ENCODE measurements at places on chromosomes 12 and 14.

DNA sequence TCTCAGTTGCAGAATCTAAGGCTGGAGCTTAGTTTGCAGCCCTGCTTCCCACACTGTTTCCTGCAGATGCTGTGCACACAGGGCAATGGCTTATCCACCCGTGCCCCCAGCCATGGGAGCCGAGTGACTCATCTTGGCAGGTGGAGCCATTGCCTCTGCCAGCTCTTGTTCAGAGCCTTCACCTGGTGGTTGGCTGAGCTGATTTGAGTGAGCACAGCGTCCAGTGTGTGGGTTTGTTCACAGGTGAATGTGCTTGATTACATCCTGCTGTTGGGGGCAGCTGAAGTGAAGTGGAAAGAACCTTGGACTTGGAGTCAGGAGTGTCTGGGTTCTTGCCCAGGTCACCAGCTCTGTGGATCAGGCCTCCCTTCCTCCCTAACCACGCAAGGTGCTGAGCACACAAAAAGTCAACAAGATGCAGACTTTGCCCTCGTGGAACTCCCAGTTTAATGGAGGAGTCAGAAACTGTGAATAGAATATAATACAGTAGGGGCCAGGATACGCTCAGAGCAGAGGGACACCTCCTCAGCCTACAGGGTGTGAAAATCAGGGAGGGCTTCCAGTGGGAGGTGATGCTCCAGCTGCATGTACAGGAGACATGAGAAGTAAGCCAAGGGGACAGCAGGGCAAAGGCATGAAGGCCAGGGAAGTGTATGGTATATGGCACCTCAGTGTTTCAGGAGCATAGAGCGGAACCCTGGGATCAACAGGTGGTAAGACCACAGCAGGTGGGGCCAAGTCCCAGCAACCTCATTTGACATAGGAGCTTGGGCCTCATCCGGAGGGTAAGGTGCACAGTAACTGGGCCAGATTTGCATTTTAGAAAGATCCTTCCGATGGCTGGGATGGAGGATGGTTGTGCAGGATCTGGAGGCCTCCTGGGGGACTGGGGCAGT, 22.8 kb downstream of the JDP2 start:
- no peak overlapping the region for H3K27ac ChIP-seq
- H3K36me3 ChIP-seq = no peaks in the 10 kb centered on the region
- peaks cover 3% of the 10 kb centered on the region for H3K27me3 ChIP-seq
- H3K4me1 ChIP-seq = peaks cover 12% of the 10 kb centered on the region
- no peak for DNase-seq

GRCh38 chr14:32142341-32142740, 59.5 kb upstream of the RNU6-7 start:
- no peaks in the 10 kb centered on the region for H3K4me1 ChIP-seq
- DNase-seq = no peak
- H3K4me3 ChIP-seq = no peak overlapping the region

DNA sequence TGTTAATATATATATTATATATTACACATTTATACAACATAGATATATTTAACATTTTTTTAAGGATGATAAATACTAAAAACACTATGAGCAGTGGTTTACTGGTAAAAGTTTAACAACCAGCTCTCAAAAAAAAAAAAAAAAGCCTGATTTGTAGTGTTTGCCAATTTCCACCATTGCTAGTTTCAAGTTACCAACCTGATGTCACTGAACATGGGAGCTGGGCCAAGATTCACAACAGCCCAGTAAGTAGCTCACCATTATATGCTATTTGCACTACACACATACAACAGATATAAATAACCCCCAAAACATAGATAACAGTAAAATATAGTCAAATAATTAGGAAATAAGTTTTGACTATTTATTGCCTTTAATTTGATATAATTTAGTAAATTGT, 28.9 kb upstream of the TMX1 start:
- no peaks in the 10 kb centered on the region for H3K4me1 ChIP-seq
- H3K27me3 ChIP-seq = peaks cover 20% of the 10 kb centered on the region
- DNase-seq = no peak

- no peak overlapping the region for H3K27ac ChIP-seq
- H3K27me3 ChIP-seq = peaks cover 13% of the 10 kb centered on the region
- no peak for DNase-seq
Measured at GRCh38 chr12:112837629-112838197, 46.2 kb downstream of the RPH3A start.

DNA sequence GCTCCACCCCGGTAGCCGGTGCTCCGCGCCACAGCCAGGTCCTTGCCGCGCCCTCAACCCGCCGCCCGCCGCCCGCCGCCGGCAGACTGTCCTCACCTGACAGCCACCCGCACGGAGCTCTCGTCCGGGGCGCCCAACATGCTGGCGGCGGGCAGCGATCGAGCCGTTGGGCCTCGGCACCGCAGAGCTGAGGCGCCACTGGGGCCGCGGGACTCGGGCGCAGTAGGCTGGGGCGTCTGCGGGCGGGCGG, 164 bp downstream of the KIF21A start:
- peaks cover 7% of the 10 kb centered on the region for H3K27me3 ChIP-seq
- H3K4me1 ChIP-seq = peaks cover 20% of the 10 kb centered on the region
- peak overlapping the region; percentile 86 for H3K4me3 ChIP-seq
- no peak for DNase-seq

- no peak within 1 kb of the TSS for H3K27ac ChIP-seq
- H3K27me3 ChIP-seq = peaks cover 6% of the 10 kb centered on the region
- DNase-seq = no peak
- H3K4me3 ChIP-seq = no peak within 1 kb of the TSS
- H3K4me1 ChIP-seq = no peaks in the 10 kb centered on the region
- no peaks in the 10 kb centered on the region for H3K36me3 ChIP-seq
Measured at GRCh38 chr14:76826122-76826521, at the start of gene LRRC74A. TSS of gene LRRC74A (plus strand) at chr14:76826408. CDS start at chr14:76826698, 290 bp downstream.

DNA sequence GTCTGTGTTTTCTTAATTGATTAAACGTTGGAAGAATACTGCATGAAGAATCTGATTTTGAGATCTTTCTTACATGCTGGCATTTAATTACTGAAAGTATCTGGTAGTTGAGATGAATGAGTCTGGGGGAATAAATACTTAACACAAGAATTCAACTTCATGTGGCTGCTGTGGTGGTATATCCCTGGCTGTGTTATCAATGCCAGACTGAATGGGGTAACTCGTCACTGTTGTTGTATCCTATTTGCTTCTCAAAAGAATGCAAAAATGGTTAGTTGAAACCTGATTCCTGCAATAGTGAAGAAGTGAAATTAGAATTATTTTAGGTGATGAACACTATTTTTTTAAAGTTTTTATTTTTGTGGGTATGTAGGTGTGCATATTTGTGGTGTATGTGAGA, 72.5 kb downstream of the HMGA2 start:
- H3K27ac ChIP-seq = no peak overlapping the region
- DNase-seq = no peak
- H3K36me3 ChIP-seq = no peaks in the 10 kb centered on the region
- H3K27me3 ChIP-seq = peaks cover 16% of the 10 kb centered on the region

DNA sequence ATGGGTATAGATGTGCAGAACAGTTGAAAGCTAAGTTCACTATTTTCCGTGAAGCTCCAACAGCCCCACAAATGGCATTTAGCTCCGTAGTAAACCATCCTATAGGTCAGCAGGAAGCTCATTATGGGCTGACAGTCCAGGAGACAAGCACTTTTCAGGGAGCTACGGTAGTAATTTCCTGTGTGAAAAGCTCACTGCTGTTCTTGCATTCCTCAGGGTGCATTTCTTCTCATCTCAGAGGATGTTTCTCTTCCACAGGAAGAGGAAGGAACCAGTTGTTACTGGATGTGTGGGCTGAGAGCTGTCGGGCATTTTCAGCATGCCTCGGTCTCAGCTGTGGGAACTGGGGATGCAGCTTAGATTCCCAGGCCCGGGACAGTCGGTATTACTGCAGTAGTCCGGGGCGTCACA, 72.8 kb downstream of the GALNT4 start:
- peaks cover 28% of the 10 kb centered on the region for H3K36me3 ChIP-seq
- peaks cover 32% of the 10 kb centered on the region for H3K4me1 ChIP-seq
- no peak overlapping the region for H3K4me3 ChIP-seq
- H3K27me3 ChIP-seq = no peaks in the 10 kb centered on the region
- no peak overlapping the region for H3K27ac ChIP-seq

- no peak overlapping the region for H3K27ac ChIP-seq
- DNase-seq = no peak
- no peaks in the 10 kb centered on the region for H3K4me1 ChIP-seq
- H3K4me3 ChIP-seq = no peak overlapping the region
- H3K27me3 ChIP-seq = no peaks in the 10 kb centered on the region
Measured at GRCh38 chr12:18383203-18383602, 121.9 kb downstream of the PIK3C2G start.

DNA sequence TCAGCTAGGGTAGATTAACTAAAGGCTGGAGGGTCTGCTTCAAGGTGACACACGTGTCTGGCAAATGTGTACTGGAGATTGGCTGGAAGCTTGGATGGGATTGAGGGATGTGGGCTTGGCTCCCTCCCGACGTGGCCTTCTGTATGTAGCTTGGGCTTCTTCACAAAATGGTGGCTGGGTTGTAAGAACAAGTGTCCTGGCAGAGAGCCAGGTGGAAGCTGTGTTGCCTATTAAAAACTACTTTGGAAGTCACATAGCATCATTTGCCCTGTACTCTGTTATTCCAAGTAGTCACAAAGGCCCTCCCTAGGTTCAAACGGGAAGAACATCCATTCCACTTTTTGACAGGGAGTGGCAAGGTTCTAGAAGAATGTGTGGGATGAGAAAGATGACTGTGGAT, 174.1 kb upstream of the PRICKLE1 start:
- no peak overlapping the region for H3K27ac ChIP-seq
- H3K27me3 ChIP-seq = no peaks in the 10 kb centered on the region
- no peaks in the 10 kb centered on the region for H3K36me3 ChIP-seq
- no peak overlapping the region for H3K4me3 ChIP-seq

DNA sequence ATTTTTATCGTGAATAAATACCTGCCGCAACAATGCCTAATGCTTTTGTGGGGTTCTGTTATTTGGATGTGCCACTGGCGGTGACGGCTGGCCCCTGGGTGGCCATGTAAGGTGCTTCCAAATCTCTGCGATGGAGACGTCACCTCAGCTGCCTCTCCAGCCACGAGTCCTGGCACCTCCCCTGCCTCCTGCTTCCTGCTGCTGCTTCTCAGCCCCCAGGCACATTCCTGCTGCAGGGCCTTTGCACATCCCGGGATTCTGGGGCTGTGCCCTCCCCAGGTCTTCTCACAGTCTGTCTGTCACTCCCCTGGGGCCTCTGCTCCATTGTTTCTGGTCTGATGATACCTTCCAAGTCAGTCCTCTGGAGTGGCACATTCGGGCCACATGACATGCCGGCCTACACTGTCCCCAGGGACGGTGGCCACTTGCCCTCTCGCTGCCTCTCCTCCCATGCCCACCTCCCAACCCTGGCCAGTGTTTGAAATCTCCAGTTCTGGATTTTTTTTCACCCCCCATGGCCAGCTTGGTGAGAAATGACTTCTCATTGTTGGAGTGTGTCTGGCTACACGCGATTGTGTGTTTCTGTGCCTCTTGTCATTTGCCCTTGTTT, 151.8 kb downstream of the KIF26A start:
- no peaks in the 10 kb centered on the region for H3K27me3 ChIP-seq
- H3K27ac ChIP-seq = no peak overlapping the region
- H3K4me3 ChIP-seq = no peak overlapping the region
- H3K36me3 ChIP-seq = no peaks in the 10 kb centered on the region

GRCh38 chr12:4320497-4320852, 538 bp upstream of the TIGAR start:
- no peak for DNase-seq
- H3K4me1 ChIP-seq = peaks cover 30% of the 10 kb centered on the region
- no peaks in the 10 kb centered on the region for H3K27me3 ChIP-seq
- H3K4me3 ChIP-seq = peak overlapping the region; percentile 87

DNA sequence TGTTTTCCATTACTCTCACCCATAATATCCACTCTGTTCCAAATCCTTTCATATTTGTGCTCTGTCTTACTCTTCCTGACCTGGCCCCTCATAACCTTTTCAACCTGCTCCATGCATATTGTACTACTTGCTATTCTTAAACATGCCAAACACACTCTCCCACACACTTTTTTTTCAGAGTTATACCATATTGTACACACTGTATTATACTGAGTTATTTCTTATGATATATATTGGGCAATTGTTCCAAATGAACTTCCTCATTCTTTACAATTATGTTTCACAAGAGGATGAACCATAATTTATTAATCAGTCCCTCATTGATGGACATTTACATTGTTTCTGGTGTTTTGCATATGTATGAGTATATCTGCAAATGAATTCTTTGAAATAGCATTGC, 18.5 kb downstream of the ATL1 start:
- H3K4me1 ChIP-seq = no peaks in the 10 kb centered on the region
- H3K4me3 ChIP-seq = no peak overlapping the region
- DNase-seq = no peak
- peaks cover 17% of the 10 kb centered on the region for H3K27me3 ChIP-seq
- no peak overlapping the region for H3K27ac ChIP-seq

GRCh38 chr12:66065150-66065549, 65.4 kb downstream of the LLPH start:
- H3K4me1 ChIP-seq = peaks cover 5% of the 10 kb centered on the region
- H3K27ac ChIP-seq = no peak overlapping the region
- H3K4me3 ChIP-seq = no peak overlapping the region
- DNase-seq = no peak

DNA sequence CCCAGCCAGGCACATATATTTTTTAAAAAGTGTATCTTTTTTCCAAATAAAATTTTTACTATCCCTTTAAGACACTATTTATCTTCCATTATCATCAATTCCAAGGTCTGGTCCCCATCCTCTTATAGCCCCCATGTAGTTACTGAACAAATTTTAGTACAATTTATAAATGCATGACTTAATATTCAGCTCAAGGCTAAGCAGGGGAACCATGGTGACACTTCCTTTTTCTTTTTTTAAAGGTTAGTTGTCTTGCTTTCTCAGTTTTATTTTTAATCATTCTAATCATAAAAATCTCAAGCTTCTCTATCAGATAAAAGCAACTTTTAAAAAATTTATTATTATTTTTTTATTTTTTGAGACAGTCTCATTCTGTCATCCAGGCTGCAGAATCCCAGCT, 92.3 kb downstream of the TRAFD1 start:
- DNase-seq = no peak
- no peaks in the 10 kb centered on the region for H3K4me1 ChIP-seq
- H3K27ac ChIP-seq = no peak overlapping the region
- no peaks in the 10 kb centered on the region for H3K27me3 ChIP-seq
- peaks cover 10% of the 10 kb centered on the region for H3K36me3 ChIP-seq

DNA sequence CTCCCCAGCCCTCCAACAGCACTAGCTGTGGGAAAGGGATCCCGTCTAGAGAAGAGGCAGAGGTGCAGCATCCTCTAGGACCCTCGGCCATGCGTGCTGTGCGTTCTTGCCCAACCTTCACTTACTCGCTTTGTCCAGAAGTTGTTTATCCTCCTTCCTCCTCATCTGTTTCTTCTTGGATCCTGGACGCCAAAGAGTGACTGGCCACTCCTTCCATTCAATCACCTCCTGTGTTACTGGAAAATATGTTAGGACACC, 140.5 kb downstream of the ZFP36L1 start:
- DNase-seq = no peak
- H3K36me3 ChIP-seq = no peaks in the 10 kb centered on the region
- H3K27me3 ChIP-seq = no peaks in the 10 kb centered on the region
- peaks cover 7% of the 10 kb centered on the region for H3K4me1 ChIP-seq
- H3K27ac ChIP-seq = no peak overlapping the region

- H3K4me1 ChIP-seq = peaks cover 7% of the 10 kb centered on the region
- no peak overlapping the region for H3K4me3 ChIP-seq
- DNase-seq = no peak
- H3K27me3 ChIP-seq = no peaks in the 10 kb centered on the region
- H3K36me3 ChIP-seq = no peaks in the 10 kb centered on the region
- H3K27ac ChIP-seq = peak overlapping the region; percentile 36
Measured at GRCh38 chr12:124881123-124881522, 17.5 kb upstream of the SCARB1 start.

All from T-helper 2 cell treated with Interferon-gamma antibody and Interleukin-4, amounts not matched to agents 5 μg/mL and 100 μg/mL, for 36 hours (primary cell).